ENCODE measurements at places on chromosomes 7 and 10.
A peak's percentile ranks its signal among the peaks of the same experiment; 100 is the strongest.

GRCh38 chr7:30904561-30904960 lies 7.1 kb upstream of the AQP1 start:
- no peak for DNase-seq

DNA sequence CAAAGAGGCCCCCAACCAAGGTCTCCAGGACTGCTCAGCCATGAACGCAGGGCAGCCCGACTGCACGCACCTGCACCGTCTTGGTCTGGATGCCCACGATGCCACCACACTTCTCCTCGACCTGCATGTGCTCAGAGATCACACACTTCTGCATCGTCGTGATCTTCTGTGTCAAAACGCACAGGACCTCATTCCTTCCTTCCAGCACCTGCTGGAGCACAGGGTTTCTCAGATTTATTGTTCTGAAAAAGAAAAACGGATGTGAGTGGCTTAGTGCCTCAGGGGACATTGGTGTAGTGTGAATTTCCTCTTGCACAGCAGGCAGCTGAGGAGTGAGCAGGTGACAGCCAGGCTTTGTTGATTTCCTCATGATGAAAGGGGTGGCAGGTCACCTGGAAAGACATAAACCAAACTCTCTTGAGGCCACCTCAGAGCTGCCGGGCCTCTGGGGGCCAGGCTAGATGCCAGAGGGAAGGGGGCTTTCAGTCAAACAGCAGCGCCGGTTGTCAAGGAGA lies 38.2 kb downstream of the GSDME start:
- no peak for DNase-seq

DNA sequence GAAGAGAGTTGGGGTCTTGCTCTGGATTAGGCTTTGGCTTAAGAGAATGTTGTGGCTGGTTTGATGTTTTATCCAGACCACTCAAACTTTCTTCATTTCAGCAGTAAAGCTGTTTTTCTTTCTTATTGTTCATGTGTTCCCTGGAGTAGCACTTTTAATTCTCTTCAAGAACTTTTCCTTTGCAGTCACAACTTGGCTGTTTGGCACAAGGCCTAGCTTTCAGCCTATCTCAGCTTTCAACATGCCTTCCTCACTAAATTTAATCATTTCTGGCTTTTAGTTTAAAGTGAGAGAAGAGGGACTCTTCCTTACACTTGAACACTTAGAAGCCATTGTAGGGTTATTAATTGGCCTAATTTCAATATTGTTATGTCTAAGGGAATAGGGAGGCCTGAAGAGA lies 18.1 kb downstream of the CCDC126 start:
- DNase-seq, result no peak

GRCh38 chr10:34789966-34790506 lies 25.1 kb downstream of the PARD3 start:
- no peak for DNase-seq

GRCh38 chr7:46681865-46682503 lies 760.9 kb upstream of the IGFBP3 start:
- DNase-seq, result no peak

GRCh38 chr7:135712182-135712782 lies 15.7 kb downstream of the SLC13A4 start:
- no peak for DNase-seq

DNA sequence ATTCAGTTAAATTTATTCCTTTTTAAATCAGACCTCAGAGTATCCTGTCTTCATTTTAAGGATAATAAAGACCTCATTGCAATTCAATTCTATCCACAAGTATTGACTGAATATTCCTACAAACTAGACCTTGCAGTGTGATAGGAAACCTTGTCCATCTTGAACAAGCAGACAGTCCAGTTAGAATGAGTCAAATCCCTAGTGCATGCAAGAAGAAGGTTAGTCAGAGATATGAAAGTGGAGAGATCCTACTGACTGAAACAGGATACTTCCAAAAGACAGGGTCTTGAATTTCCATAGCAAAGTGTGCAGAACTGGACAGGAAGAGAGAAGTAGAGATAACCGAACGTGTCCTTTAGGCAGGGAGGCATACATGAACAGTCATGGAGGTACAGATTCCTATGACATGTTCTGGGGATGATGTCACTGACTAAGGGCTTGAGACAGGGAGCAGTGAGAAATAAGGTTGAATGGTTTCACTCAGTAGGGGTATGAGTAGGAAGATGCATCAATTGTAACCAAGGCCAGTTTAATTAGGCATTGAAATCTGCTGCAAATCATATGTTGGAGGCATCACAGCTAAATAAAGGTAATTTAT lies 45.2 kb downstream of the PPP1R3A start:
- no peak for DNase-seq

- peak; percentile 57 for DNase-seq
These were observed 45.3 kb upstream of the CDK1 start for GRCh38 chr10:60732807-60733516.

- no peak for DNase-seq
These were observed 24.0 kb downstream of the GSTO2 start for GRCh38 chr10:104293011-104293410.

DNA sequence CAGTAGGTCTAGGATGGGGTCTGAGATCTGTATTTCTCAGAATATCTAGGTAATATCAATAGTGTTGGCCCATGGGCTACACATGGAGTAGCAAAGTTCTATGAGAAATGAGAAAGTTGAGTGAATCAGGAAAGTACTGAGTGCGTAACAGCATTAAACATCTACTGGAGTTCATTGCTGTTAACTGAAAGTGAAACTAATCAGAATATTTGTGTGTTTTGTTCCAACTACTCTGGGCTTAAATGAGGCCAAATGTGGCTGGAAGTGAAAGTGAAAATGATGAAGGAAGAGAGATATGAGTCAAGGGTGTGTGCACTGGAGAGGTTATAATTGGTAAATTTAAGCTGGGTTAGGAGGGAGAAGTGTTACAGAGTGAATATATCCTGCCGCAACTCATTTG lies 46.5 kb downstream of the TMEM106B start:
- peak; percentile 86 for DNase-seq

GRCh38 chr7:81669476-81670105 lies 100.3 kb downstream of the HGF start:
- DNase-seq, result no peak

DNA sequence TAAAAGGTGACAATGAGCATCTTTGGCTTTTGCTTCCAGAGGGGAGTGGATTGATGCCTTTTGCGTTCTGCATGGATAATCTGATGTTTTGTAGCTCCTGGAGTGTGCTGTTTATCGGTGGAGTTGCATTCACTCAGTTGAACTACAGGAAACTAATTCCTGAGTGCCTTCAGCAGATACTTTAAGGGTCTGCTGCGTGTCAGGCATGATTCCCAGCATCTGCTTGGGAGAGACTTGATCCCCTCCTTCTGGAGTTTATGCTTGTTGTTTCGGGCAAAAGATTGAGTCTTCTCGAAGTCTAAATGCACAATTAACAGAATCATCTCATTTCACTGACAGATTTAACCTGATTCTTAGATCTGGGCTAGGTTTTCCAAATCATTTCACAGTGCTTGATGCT lies 46.2 kb downstream of the CELF2 start:
- no peak for DNase-seq

DNA sequence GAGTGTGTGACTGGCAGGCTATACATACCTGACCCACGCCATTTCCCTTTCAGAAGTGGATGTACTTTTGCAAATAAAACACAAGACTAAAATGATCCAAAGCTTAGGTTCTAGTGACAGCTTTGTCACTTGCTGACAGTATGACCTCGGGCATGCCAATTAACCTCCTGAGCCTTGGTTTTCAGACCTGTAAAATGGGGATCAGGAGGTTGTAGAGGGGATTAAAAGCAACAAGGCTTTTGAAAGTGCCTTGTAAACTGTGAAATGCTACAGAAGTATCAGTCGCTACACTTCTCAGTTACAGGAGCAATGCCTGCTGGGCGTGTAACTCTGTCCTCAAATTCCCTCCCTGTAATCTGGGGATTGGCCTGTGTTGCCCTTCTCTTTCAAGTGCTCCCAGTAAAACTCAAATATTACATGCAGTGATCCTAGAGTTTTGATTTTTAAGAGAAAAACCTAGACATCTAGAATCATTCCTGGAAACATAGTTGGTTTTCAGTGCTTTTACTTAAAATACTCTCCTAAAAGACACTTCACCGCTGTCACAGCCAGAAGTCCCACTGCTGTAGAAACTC lies 8.8 kb upstream of the GRB10 start:
- DNase-seq, result no peak

- DNase-seq, result no peak
These were observed at the start of gene SVIL for GRCh38 chr10:29634764-29635625. Gene SVIL, minus strand, starts transcription at chr10:29634971. Its CDS starts 79,913 bp downstream, at chr10:29555058.

- peak; percentile 17 for DNase-seq
These were observed at the start of gene LRRTM3 for GRCh38 chr10:66925896-66926715. Gene LRRTM3, plus strand, starts transcription at chr10:66926036.

DNA sequence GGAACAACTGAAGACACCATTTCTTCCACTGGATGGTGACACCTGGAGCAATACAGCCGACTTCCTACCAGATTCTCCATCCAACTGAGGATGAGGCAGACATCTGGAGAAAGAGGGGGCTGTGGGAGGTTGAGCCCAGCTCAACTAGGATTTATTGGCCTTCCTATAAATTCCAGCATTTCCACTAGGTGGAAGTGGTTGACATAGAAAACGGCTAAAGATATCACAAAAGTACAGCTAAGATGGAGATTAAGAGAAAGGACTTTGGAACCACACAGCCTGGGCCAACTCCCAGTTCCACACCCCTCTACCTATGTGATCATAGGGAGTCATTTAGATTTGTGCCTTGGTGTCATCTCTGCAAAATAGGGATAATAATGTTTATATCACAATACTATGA lies 61.3 kb upstream of the CAV2 start:
- no peak for DNase-seq

- no peak for DNase-seq
These were observed 29.2 kb downstream of the PANK1 start for GRCh38 chr10:89615824-89616223.

GRCh38 chr7:136900005-136900404 lies 31.6 kb downstream of the CHRM2 start:
- no peak for DNase-seq

- DNase-seq, result no peak
These were observed 30.1 kb upstream of the PTPRN2 start for GRCh38 chr7:158617737-158618128.

- no peak for DNase-seq
These were observed 317.5 kb downstream of the DNAJB6 start for GRCh38 chr7:157654350-157654749.

DNA sequence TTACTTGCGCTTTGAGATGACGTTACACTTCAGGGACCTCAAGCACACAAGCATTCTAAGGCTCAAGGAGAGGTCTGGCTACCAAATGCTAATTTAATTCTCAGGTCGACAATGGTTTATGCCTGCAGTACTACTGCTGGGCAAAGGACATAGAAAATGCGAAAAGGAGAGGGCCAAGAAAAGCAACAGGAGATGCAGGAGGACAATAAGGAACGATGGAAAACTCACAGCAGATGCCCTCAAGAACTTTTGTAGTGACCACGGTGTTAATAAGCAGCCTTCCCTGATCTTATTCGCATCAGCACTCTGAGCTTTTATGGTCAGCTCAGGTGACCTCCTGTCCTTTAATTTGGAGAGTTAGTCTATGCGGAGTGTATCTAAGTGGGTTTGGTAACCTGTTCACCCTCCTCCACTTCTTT lies 146.3 kb downstream of the GPR85 start:
- DNase-seq, result no peak

DNA sequence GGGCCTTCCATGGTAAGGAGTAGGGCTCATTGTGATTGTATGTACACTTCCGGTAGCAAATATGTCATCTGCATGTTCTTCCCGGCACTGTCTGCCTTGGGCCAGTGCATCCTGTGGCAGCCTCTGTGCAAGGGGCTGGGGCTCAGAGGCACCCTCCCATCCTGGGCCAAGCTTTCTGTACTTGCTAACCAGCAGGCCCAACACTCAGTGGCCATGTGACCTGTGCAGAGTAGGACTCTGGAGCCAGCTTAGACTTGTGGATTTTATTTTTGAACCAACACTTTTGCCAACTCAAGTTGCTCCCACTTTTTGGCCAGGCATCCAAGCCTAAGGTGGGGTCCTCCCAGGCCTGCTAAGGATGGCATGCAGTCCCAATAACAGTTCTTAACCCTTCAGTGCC lies 25.0 kb downstream of the LDB3 start:
- no peak for DNase-seq

DNA sequence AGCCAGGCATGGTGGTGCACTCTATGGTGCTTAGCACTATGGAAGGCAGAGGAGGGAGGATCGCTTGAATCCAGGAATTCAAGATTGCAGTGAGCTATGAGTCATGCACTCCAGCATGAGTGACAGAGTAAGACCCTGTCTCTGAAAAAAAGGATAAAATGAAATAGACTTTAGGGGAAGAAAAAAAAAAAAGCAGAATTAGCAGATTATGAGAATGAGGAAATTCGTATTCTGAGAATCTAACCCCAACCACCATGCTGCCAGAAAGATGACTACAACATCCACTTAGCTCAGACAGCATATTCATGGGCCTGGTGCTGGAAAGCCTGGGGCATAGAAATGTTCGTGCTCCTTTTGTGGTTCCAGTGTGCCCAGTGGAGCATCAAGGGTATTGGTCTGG lies 63.3 kb downstream of the TMEM26 start:
- DNase-seq, result no peak
